ENCODE measurements at places on chromosomes 4 and X.
A peak's percentile ranks its signal among the peaks of the same experiment; 100 is the strongest.

DNA sequence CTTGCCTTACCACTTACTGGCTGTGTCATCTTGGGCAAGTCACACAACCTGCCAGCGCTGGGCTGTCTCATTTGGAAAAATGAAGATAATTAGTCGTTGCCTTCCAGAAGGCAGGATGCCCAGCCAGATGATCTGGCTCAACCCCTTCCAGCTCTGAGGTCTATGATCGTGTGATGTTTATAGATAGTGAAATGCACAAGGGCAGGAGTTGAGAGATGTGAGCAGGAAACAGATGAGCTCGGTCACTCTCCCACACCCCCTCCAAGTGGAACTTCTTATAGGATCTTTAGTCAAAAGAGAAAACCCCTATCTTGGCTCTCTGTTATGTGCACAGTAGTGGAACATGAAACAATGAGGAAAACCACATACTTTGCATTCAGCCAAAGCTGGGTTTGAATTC, 336.8 kb upstream of the PPARGC1A start:
- peak; percentile 14 for DNase-seq

DNA sequence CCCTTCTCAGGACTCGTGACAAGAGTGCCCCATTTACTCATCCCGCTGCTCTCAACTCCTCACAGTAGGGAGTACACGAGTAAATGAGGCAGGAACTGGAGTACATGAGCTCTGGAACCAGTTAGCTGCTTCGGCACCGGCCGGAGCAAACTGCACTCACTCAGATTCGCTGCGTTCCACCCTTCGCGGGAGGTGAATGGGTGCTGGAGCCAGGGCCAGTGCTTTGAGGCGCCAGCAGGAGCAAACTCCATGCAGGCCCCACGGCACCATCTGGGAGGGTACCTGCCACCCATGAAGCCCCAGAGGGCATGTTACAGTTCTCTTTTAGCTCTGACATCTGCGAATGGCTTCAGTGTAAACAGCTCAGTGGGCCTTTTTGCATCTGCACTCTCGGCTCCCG, 315.5 kb upstream of the GK2 start:
- no peak for DNase-seq

- no peak for DNase-seq
Measured at GRCh38 chr4:152209772-152210493, 326.0 kb downstream of the FBXW7 start.

GRCh38 chr4:26670903-26671537, 87.1 kb downstream of the TBC1D19 start:
- no peak for DNase-seq

GRCh38 chrX:50436797-50437196, 33.8 kb downstream of the DGKK start:
- DNase-seq, result no peak

DNA sequence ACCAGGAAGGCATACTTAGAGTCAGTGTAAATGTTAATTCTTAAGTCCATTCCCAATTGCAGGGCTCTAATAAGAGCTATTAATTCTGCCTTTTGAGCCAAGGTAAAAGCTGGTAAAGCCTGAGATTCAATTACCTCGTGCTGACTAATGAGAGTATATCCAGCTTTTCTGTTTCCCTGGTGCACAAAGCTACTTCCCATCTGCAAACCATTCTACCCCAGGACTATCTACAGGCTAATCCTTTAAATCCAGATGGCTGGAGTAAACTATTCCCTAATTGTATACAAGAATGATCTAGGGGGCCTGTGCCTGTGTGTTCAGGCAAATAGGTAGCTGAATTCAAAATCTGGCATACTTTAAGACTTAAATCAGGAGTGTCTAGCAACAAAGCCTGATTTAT, 365.0 kb downstream of the GPM6A start:
- no peak for DNase-seq
